A673 (cell line): ENCODE measurements at places on chromosomes 3 and 15. TPM values are rescaled to one million over a fixed set of nuclear protein-coding genes. Genes with fewer than 3 reads are reported as not detected.

SPRED1 gene
- 14.2 and 17.3 TPM in 2 replicates for total RNA-seq

DNA sequence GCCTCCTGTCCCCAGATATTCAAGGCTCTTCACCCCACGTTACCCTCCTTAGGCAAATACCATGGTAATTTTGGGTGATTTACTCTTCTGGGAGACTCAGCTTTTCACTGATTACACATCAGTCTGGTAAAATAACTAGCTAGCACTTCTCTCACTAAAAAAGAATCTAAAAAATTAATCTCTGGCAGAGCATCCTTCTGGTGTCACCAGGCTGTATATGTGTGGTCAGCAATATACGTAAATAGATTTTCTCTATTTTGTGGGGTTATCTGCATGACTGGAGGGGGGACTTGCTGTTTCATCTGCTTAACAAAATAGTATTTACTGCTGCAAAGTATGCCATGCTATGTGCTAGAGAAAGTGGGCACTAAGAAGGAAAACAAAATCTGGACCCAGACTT, 45.1 kb downstream of the LRRC28 start:
- no peaks in the 10 kb centered on the region for H3K27me3 ChIP-seq
- H3K4me1 ChIP-seq, result no peaks in the 10 kb centered on the region

GRCh38 chr3:14820156-14820555, 1.4 kb downstream of the FGD5 start:
- DNase-seq, result no peak
- no peaks in the 10 kb centered on the region for H3K36me3 ChIP-seq
- peaks cover 52% of the 10 kb centered on the region for H3K27me3 ChIP-seq
- H3K27ac ChIP-seq, result no peak overlapping the region

DNA sequence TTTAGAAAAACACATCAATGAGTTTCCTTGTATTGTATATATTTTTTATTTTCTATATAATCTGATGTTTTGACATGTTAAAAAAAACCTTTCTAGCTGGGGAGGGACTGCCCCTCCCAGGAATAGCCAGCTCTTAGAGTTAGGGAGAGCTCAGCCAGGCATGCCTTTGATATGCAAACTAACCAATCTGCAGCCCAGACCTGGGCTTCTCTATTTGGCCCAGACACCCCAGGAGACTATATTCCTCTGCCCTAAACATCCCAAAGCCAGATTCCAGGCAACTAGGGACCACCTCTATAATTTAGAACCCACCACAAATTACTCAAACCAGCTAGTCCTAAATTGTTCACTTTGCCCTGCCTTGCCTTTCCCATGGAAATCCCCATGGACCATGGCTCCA, 390.9 kb upstream of the ADAMTS9 start:
- no peak overlapping the region for H3K4me3 ChIP-seq
- no peaks in the 10 kb centered on the region for H3K4me1 ChIP-seq
- no peaks in the 10 kb centered on the region for H3K27me3 ChIP-seq

GRCh38 chr3:98592345-98592935, 971 bp downstream of the CPOX start:
- H3K4me1 ChIP-seq, result peaks cover 5% of the 10 kb centered on the region
- no peaks in the 10 kb centered on the region for H3K27me3 ChIP-seq
- H3K4me3 ChIP-seq, result peak overlapping the region; percentile 80
- DNase-seq, result no peak
- H3K27ac ChIP-seq, result no peak overlapping the region

DNA sequence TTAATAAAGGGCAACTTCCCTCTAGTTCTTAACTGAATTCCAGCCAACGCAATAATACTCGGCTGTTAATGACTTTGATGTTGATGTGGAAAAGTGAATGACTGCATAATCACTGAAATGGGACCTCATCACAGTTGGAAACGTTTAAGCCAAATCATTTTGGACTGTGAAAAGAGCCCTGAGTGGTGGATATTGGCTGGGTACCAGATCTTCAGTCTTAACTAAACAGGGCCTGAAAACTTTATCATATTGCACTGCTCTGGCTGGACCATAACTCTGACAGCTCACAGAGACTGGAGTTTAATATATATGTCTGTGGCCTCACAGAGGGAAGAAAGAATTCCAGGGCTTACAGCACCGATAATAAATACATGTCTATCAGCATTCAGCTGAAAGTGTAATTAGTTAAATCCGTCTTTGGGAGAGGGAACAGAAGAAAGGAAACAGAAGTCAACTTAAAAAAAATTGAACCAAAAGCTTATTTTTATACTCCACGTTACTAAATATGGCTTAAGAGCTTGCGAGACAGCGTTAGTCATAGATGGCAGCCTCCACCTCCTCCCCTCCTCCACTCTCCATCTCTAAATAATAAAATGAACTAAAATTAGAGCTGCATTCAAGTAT, 222.3 kb upstream of the CDIN1 start:
- H3K4me3 ChIP-seq, result no peak overlapping the region
- peaks cover 9% of the 10 kb centered on the region for H3K4me1 ChIP-seq
- H3K36me3 ChIP-seq, result no peaks in the 10 kb centered on the region
- H3K27ac ChIP-seq, result no peak overlapping the region
- peak; percentile 66 for DNase-seq
- H3K27me3 ChIP-seq, result no peaks in the 10 kb centered on the region

DNA sequence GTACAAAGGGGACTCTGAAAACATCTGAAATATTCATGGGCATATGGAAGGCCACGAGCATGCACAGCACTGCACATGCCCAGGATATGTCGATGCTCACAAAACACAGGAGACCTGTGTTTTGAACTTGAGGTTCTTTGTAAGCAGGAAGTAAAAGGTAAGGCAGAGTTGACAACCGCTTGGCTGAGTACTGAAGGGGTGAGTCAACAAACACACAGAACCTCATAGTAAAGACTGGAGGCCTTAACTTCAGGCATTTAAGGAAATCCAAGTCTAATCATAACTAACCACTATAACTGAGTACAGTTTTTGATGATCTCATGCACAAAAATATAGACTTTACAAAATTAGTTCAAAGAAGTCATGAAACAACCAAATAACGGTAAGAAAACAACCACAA, 80.6 kb downstream of the MYO9A start:
- DNase-seq, result no peak
- H3K27me3 ChIP-seq, result no peaks in the 10 kb centered on the region
- H3K4me1 ChIP-seq, result no peaks in the 10 kb centered on the region
- no peaks in the 10 kb centered on the region for H3K36me3 ChIP-seq
- H3K27ac ChIP-seq, result no peak overlapping the region

GRCh38 chr3:58531956-58532355, 5.0 kb downstream of the ACOX2 start:
- no peaks in the 10 kb centered on the region for H3K36me3 ChIP-seq
- peaks cover 17% of the 10 kb centered on the region for H3K4me1 ChIP-seq
- H3K27ac ChIP-seq, result no peak overlapping the region
- DNase-seq, result peak; percentile 18

- no peak overlapping the region for H3K4me3 ChIP-seq
- no peak overlapping the region for H3K27ac ChIP-seq
- H3K4me1 ChIP-seq, result no peaks in the 10 kb centered on the region
Observed at GRCh38 chr15:88818920-88819319, 15.7 kb downstream of the ACAN start.
